Activated T-helper 1 cell treated with anti-CD3 and anti-CD28 coated beads, Interleukin-12 subunit alpha, Interleukin-12 subunit beta, Interleukin-2, Interleukin-4 antibody, amounts not matched to agents 30 ng/mL and 10 ng/mL and 1 ng/mL, durations not matched to agents 14 hours and 24 hours and 36 hours (primary cell): ENCODE measurements at places on chromosomes 1 and 21. TPM values are rescaled to one million over a fixed set of nuclear protein-coding genes. Genes with fewer than 3 reads are reported as not detected.
A peak's percentile ranks its signal among the peaks of the same experiment; 100 is the strongest.

- H3K4me3 ChIP-seq, result peak overlapping the region; percentile 91
- DNase-seq, result peak; percentile 71
- H3K27ac ChIP-seq, result peak overlapping the region; percentile 99
- H3K4me1 ChIP-seq, result peaks cover 7% of the 10 kb centered on the region
- peaks cover 2% of the 10 kb centered on the region for H3K27me3 ChIP-seq
- no peaks in the 10 kb centered on the region for H3K36me3 ChIP-seq
Observed at GRCh38 chr1:2548068-2548589, 8.0 kb upstream of the TNFRSF14 start.

DNA sequence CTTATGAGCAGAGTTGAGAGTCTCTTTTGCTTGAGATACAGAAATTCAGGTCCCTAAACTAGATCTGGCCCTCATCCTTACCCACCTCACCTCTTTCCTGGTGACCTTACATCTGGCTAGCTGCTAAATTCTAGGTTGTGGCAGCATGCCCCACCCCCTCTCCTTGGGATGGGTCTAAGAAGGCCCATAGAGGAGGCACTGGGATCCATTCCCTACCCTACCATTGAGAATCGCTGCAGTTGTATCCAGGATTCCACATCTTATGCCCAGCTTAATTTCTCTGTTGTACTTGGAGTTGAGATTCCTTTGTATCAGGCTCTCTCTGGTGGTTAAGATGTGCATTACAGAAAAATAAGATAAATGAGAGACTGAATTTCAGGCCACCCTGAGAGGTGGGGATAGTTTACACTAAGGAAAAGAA lies 9.5 kb upstream of the TMEM39B start:
- H3K4me3 ChIP-seq, result no peak overlapping the region
- H3K27me3 ChIP-seq, result no peaks in the 10 kb centered on the region
- no peak for DNase-seq
- peaks cover 11% of the 10 kb centered on the region for H3K4me1 ChIP-seq
- H3K36me3 ChIP-seq, result peaks cover 23% of the 10 kb centered on the region
- peak overlapping the region; percentile 3 for H3K27ac ChIP-seq

DNA sequence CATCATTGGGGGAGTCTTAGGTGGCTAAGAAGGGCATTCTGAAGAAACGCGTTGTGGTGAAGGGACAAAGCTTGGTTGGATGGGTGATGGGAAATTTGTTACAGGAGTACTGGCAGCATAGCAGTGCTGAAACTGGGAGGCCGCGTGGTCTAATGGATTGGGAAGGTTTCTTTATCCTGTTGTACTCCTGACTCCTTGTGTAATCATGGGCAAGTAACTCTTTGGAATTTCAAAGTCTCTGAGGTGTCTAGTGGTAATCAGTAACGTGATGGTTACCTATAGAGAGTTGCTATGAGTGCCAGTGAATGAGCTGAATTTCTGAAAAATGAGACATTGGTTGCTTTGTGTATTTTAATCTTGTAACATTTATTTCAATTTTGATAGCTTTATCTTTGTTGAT lies 18.5 kb downstream of the DONSON start:
- DNase-seq, result no peak
- peaks cover 32% of the 10 kb centered on the region for H3K36me3 ChIP-seq
- H3K4me3 ChIP-seq, result no peak overlapping the region

DNA sequence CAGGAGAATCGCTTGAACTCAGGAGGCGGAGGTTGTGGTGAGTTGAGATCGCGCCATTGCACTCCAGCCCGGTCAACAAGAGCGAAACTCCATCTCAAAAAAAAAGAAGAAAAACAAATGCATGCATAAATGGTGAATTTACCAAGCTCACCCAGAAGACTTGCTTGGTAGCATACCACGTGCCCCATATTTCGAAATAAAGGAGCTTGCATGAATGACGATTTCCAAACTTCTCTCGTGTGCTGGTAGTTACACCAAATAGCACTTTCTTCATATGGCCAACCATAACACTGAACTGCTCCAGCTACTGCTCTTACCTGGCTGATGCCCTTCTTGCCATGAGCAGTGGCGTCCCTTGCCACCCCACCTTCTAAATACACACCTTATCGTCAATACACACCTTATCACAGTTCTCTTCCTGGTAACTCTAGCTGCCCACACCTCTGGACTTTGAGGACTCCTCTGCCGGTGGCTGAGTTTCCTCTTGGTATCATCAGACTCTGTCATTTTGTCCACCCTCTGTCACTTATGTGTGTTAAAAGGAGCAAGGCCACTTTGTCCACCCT lies 2.8 kb downstream of the DOP1B start:
- no peak overlapping the region for H3K4me3 ChIP-seq
- peaks cover 9% of the 10 kb centered on the region for H3K27me3 ChIP-seq
- H3K27ac ChIP-seq, result no peak overlapping the region
- peaks cover 16% of the 10 kb centered on the region for H3K4me1 ChIP-seq

GRCh38 chr1:197955486-197956394 lies 38.6 kb downstream of the LHX9 start:
- no peak overlapping the region for H3K4me3 ChIP-seq
- no peaks in the 10 kb centered on the region for H3K4me1 ChIP-seq
- no peak overlapping the region for H3K27ac ChIP-seq

GRCh38 chr1:202176949-202177927 lies 16.4 kb upstream of the LGR6 start:
- H3K4me1 ChIP-seq, result peaks cover 5% of the 10 kb centered on the region
- H3K4me3 ChIP-seq, result no peak overlapping the region
- no peaks in the 10 kb centered on the region for H3K27me3 ChIP-seq

DNA sequence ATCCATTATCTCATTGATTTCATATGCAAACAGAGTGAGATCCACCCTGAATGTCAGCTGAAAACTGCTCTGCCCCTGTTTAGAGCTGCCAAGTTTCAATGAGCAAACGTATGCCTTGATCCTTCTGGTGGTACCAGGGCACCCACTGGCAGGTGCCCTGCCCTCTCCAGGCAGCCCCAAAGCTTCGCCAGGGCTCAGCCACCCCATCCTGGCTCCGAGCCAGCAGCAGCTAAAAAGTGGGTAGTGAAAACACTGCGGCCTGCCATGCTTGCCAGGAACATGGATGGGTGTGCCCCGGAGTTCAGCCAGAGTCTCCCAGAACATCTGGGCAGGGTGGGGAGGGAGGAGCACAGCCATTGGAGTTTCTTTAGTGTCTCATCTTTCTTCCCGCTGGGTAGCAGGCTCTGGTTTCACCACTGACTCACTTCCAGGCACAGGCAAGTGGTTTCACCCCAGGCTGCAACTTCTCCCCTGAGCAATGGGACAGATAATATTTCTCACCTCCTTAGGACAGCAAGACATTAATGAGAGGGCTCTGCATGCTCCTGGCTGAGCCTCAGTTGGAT lies 8.1 kb upstream of the LMX1A start:
- no peak overlapping the region for H3K27ac ChIP-seq
- peaks cover 24% of the 10 kb centered on the region for H3K27me3 ChIP-seq
- DNase-seq, result no peak
- H3K36me3 ChIP-seq, result no peaks in the 10 kb centered on the region

GRCh38 chr1:85339656-85340399 lies 63.4 kb upstream of the BCL10 start:
- no peaks in the 10 kb centered on the region for H3K36me3 ChIP-seq
- H3K4me1 ChIP-seq, result peaks cover 2% of the 10 kb centered on the region
- no peak for DNase-seq
- H3K27ac ChIP-seq, result no peak overlapping the region

DNA sequence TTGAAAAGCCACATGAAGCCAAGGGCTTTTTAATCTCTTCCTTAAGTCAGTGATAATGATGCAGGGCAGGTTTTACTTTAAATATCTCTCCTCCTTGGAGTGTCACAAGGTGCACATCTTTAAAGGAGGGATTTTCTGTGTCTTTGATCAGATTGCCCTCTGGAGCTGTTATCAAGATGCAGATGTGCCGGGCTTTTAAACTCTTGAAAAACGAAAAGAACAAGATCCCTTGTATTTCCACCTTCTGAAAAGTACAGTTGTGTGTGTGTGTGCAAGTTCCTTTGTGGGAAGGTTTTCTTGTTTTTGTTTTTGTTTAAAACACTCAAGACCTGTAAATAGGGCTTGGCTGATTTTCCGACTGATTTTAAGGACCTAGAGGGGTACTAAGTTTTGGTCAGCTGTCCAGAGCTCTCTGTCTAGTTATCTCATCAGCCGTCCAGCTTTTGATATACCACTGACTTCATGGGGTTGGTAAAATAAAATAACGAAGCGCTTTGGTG lies 1.6 kb downstream of the MARK1 start:
- peaks cover 7% of the 10 kb centered on the region for H3K36me3 ChIP-seq
- no peak for DNase-seq
- peak overlapping the region; percentile 24 for H3K4me3 ChIP-seq

- no peak for DNase-seq
- no peak overlapping the region for H3K4me3 ChIP-seq
- H3K27ac ChIP-seq, result no peak overlapping the region
- H3K36me3 ChIP-seq, result no peaks in the 10 kb centered on the region
- H3K4me1 ChIP-seq, result no peaks in the 10 kb centered on the region
Observed at GRCh38 chr1:185774394-185774793, 40.2 kb downstream of the HMCN1 start.

DNA sequence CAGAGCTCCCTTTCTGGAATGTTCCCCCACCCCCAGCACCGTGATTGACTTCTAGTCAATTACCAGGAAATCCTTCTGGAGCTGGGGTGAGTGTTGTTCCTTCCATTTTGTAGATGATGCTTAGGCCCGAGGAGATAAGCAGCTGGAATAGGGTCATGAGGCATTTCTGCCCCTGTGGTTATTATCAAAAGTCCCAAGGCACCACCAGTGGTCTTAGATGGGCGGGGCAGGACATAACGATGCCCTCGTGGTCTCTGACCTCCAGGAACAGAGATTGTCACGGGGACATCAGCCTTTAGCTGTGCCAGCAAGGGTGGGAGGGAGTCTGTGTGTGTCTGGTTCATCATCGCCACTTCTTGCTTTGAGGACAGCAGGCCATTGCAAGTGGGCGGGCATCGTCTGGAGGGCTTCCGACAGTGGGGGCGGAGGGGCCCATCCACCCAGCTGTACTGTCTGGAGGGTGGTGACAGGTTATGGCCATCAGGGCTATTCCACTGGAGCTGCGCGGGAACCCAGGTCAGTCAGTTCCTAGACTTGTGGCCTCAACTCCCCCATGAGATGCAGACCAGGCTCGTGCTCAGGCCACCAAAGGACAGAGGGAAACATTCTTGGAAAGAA lies 22.6 kb downstream of the TNFRSF8 start:
- H3K4me3 ChIP-seq, result no peak overlapping the region
- no peak for DNase-seq

- H3K4me1 ChIP-seq, result peaks cover 17% of the 10 kb centered on the region
- H3K4me3 ChIP-seq, result no peak overlapping the region
- no peak overlapping the region for H3K27ac ChIP-seq
Observed at GRCh38 chr1:90969241-90969640, 52.6 kb downstream of the ZNF644 start.

DNA sequence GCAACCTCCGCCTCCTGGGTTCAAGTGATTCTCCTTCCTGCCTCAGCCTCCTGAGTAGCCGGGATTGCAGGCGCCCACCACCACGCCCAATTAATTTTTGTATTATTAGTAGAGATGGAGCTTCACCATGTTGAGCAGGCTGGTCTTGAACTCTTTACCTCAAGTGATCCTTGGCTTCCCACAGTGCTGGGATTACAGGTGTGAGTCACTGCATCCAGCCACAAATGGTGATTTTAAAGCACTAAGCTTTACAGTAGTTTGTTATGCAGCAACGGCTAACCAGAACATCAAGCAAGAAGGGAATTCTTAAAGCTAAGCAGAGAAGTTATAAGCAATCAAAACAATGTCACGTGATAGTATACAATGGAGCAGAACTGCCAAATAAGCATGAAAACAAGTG lies 65.7 kb downstream of the NVL start:
- no peak for DNase-seq
- H3K4me3 ChIP-seq, result no peak overlapping the region
- H3K27ac ChIP-seq, result no peak overlapping the region
- H3K4me1 ChIP-seq, result peaks cover 46% of the 10 kb centered on the region

DNA sequence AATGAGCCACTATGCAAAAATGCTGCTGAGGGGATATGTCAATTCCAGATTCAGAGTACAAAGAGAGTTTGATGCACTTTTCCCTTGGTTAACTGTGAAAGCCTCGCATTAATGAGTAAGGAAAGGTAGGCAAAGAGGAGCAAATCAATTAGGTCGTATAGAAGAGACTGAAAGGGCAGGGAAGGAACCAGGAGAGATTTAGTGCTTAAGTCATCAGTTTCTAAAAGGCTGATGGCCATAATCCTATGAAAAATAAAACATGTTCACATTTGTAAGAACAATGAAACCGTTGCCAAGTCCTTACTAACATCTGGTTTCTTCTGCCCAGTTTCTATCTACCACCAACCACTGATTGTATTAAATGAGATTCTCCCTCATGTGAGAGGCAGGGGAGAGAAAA lies 118.4 kb upstream of the PALMD start:
- H3K4me3 ChIP-seq, result no peak overlapping the region
- peaks cover 12% of the 10 kb centered on the region for H3K27me3 ChIP-seq
- H3K27ac ChIP-seq, result no peak overlapping the region
- H3K4me1 ChIP-seq, result no peaks in the 10 kb centered on the region
- DNase-seq, result no peak

DNA sequence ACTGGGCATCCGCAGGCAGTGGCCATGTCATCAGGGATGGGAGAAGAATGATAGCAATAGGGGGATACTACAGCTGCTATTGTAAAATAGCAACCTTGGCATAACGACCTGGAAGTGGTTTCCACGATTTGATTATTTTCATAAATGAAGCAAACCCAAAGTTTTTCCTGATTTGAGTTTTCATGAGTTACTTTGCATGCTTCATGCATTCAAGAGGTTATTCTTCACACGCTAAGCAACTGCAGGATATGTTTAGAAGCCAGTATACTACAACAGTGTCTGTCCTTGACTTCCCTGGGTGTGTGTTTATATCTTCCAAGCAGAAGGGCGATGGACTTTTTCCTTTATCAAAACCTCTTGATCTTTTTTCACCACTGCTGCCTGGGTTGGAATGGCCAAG lies 281.1 kb upstream of the DUSP10 start:
- DNase-seq, result no peak
- no peaks in the 10 kb centered on the region for H3K36me3 ChIP-seq
- no peak overlapping the region for H3K27ac ChIP-seq

- peaks cover 5% of the 10 kb centered on the region for H3K4me1 ChIP-seq
- H3K4me3 ChIP-seq, result peak overlapping the region; percentile 65
- no peaks in the 10 kb centered on the region for H3K36me3 ChIP-seq
- H3K27me3 ChIP-seq, result peaks cover 40% of the 10 kb centered on the region
Observed at GRCh38 chr1:905071-905749, 18.5 kb upstream of the SAMD11 start.

DNA sequence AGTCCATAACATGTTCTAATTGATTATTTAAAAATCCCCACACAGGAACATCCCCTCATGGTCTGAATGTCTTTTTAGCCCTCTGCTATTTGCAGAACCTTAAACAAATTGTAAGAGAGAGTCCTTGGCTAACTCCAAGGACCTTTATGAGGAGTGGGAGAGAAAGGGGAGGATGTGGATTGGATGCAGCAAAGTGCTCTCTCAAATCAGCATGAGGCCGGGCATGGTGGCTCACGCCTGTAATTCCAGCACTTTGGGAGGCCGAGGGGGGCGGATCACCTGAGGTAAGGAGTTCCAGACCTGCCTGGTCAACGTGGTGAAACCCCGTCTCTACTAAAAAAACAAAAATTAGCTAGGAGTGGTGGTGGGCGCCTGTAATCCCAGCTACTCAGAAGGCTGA lies 154.8 kb downstream of the TGFB2 start:
- H3K4me3 ChIP-seq, result no peak overlapping the region
- H3K36me3 ChIP-seq, result no peaks in the 10 kb centered on the region
- no peak overlapping the region for H3K27ac ChIP-seq
- no peak for DNase-seq

LMX1A gene
- total RNA-seq, result not detected in 2 replicates

NBPF6 gene
- 0.13 and 0.47 TPM in 2 replicates for total RNA-seq

TMPRSS2 gene
- not detected in 2 replicates for total RNA-seq

SH2D5 gene
- total RNA-seq, result 0.08 and 0.15 TPM in 2 replicates

GBP1 gene
- total RNA-seq, result 39.1 and 39.5 TPM in 2 replicates

LCE1E gene
- total RNA-seq, result not detected in 2 replicates

CLK2 gene
- 87.0 and 91.6 TPM in 2 replicates for total RNA-seq

NUF2 gene
- total RNA-seq, result 36.8 and 37.7 TPM in 2 replicates

WDR4 gene
- total RNA-seq, result 73.2 and 74.2 TPM in 2 replicates

GPX7 gene
- 32.7 and 32.8 TPM in 2 replicates for total RNA-seq

NPPA gene
- total RNA-seq, result not detected in 2 replicates
